ENCODE measurements at places on chromosomes 5 and 9.

- peak; percentile 81 for DNase-seq
Measured at GRCh38 chr9:76658510-76659231, 105.6 kb upstream of the PCA3 start.

- no peak for DNase-seq
Measured at GRCh38 chr5:9438596-9439354, 107.1 kb downstream of the SEMA5A start.

- DNase-seq = no peak
Measured at GRCh38 chr5:137796279-137796678, 42.1 kb upstream of the HNRNPA0 start.

- DNase-seq = peak; percentile 91
Measured at GRCh38 chr5:115841382-115842088, at the start of the genes AP3S1 and ATG12. Gene AP3S1, plus strand, starts transcription at chr5:115841935. Its CDS starts 103 bp downstream, at chr5:115842038. Gene ATG12, minus strand, starts transcription at chr5:115841565. Its CDS starts 13 bp downstream, at chr5:115841552.

GRCh38 chr5:136434795-136435194 lies 69.5 kb upstream of the TRPC7 start:
- no peak for DNase-seq

DNA sequence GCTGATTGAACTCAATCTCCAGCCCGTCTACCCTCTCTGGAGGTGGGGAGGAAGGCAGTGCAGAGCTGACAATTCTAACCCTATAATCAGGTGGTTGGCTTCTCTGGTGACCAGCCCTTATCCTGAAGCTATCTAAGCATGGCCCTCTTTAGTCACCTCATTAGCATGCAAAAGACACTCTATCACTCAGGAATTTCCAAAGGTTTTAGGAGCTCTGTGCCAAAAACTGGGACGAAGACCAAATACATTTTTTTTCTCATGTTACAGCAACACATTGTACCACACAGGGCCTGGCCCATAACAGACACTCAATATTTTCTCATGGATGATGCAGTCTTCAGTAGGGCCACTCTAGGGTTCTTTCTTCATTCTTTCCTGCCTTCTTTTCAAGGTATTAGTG lies 118.8 kb upstream of the VLDLR start:
- DNase-seq = peak; percentile 28

DNA sequence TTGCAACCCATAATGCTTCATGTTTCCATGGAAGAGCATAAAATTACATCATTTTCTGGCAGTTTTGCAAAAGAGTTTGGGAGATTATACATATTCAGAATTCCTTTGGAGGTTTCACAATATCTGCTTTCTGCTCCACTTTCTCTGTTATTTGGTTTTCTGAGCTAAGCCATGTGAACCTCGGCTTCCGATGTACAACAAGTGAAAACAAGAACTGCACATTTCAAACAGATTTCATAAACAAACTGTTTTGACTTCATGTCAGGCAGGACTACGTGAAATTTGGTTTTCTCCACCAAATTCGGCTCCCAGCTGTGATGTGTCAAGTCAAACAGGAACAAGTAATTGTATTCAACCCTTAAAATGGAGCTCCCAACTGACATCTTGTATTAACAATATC lies 609.8 kb downstream of the IRX1 start:
- DNase-seq = no peak

GRCh38 chr9:129289131-129289731 lies 111.2 kb upstream of the IER5L start:
- no peak for DNase-seq

DNA sequence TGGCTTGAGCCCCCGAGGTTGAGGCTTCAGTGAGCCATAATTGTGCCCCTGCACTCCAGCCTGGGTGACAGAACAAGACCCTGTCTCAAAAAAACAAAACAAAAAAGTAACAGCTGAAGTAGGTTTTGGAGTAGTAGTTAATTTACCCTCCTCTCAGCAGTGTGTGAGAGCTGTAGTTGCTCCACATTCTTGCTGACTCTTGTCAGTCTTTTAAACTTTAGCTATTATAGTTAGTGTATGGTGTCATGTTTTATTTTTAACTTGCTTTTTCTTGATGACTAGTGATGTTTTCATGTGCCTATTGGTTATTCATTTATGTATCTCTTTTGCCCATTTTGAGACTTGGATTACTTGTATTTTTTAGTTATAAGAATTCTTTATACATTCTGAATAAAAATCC lies 52.9 kb upstream of the DHFR start:
- DNase-seq = peak; percentile 19

DNA sequence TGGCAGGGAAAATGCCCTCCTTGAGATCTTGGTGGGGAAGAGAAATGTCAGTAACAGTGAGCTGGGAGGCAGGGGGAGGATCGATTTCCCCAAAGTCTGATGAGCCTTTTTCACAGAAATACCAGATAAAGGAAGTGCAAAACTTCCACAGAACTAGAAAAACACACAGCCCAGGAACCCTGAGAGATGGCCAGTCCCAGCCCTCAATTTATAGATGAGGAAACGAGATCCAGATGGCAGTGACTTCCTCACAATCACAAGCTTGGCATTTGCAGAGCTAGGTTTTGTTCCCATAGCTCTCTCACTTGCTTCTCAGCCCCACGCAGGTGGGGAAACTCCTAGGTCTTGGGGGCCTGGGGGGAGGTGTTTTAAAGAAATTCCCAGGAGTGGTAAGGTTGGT lies 3.8 kb upstream of the GGTA1 start:
- DNase-seq = peak; percentile 41

DNA sequence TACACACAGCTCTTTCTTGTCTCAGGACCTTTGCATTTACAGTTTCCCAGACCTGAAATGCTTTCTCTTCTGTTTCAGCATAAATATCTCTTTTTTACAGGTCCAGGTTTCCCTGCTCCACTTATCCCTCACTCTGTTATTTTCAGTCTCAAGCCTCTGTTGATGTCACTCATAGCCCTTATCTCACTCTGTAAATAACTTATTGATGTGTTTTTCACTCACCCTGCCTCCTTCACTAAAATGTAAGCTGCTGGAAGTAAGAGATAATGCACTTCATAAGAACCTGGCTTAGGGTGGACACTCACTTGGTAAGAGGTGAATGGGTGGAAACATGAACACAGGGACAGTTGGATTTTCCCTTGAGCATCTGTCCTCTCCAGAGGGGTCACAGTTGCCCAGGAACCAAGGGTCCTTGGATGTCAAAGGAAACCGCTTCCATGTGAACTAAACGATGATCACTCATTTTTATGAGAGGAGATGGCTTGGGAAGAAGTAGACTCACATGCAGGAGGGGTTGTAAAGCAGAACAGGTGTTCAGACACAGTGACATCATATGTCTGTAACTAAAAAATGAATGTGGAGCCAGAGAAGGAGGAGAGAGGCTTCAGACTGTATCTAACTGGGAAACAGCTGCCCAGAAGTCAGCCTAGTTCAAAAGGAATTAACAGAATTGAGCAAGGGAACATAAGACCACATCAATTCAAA lies 5.5 kb upstream of the HTR4 start:
- no peak for DNase-seq

Data from fibroblast of mammary gland (primary cell).